ENCODE measurements at places on chromosomes 5 and 9.

DNA sequence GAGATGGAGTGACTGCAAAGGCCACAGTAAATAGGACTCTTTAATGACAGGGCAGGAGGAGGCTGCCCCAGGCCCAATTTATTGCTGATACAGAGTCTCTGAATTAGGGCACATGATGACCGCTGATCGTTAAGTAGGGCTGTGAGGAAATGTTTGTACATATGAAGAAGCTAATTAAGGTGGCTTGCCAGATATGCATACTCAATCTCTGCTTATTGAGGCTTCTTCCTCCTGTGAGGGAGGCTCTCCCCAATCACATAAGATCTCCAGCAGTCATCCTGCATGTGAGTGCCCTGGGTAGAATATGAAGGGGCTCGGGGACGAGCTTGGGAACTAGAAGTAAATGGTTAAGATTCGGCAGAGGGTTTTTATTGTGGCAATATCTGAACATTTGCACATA lies 8.2 kb upstream of the CD180 start:
- DNase-seq, result no peak

GRCh38 chr9:134211811-134212485 lies 47.6 kb upstream of the RNU6ATAC start:
- DNase-seq, result no peak

DNA sequence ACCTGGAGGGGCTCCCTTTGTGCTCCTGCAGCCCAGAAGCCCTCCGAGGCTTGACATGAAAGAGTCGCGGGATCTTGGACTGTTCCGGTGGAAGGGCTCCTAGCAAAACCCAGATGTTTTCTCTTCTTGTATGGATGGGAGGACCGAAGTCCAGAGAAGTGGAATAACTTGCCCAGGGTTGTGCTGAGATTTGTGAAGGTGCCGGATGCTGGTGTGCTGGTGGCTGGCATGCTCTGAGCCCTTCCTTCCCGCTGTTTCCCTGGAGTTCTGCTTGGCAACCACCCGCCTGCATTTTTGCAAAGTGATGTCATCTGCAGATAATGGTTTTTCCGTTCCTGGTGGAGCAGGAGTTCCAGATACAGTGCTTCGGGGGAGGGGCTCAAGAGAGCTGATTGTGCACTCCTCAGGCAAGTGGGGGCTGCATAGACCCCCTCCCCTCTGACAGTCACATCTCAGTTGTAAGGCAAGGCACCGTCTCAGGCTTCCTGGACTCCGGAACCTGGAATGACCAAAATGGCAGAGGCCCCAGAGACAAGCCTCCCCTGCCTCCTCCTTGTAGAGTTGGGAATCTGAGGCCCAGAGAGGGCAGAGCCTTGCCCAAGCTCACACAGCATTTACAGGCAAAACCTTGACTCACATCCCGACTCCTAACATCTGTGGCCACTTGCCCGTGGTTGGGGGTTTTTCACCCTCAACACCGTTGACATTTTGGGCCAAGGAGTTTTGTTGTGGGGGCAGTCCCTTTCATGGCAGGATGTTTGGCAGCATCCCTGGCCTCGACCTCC lies 157.0 kb downstream of the RGS3 start:
- peak; percentile 75 for DNase-seq

DNA sequence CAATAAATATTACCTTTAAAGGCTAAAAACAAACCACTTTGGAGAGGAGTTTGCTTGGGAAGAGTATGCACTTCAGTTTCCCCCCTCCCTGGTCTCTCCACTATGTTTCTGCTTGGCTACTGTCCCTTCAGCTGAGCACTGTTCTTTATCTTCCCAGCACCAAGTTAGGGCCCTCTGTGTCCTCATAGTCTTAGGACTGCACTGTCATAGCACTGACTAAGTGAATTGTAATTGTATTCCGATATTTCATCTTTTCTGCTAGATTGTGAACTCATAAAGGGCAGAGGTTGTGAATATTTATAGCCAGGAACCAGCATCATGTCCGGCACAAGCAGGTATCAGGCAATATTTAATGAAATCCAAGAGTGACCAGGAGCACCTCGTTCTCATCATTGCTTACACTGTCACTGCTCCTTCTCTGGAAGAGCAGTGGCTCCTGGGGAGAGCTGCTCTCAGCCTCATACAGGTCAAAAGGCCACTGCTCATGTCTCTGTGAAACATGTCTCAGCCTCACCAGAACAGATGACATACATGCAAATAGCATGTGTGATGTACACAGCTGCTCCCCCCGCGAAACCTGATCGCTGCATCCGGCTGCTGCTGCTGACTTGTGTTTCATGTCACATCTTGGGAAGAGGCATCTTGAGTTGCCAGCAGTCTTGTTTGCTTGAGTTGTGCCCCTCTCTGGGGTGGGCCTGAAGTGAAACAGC lies 279.7 kb upstream of the MSX2 start:
- no peak for DNase-seq

DNA sequence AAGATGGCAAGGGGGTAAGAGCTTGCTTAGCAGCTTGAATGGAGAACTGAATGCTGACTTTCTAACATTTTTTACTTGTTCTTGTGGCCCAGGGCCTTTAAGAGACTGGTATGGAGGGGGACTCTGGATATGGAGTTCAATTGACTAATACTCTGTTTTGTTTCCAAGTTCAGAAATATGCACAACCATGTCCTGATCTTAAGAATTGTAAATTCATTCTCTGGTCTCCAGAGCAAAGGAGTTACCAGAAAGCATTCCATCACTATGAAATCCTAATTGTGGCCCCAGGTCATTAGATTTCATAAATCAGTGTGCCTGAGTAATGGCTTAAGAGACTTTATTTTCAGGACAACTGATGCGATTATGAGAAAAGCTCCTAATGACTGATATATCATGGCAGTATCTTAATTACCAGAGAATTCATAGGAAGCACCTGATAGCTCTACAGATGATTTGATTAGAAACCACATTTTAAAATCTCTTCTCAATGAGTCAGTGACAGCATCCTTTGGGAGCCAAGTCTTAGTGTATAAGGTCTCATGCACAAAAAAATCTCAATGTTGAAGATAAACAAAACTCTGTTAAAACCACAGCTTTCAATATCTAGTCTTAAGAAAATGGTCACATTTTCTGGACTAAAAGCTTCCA lies 613.6 kb upstream of the KLF4 start:
- DNase-seq, result no peak
